Ovary (tissue), 10 donors: ENCODE measurements at places on chromosomes 2 and 18. TPM values are rescaled to one million over a fixed set of nuclear protein-coding genes. Genes with fewer than 3 reads are reported as not detected.

The TEKT4 gene
- 0.30 TPM for total RNA-seq

The SERPINB12 gene
- not detected for total RNA-seq

GRCh38 chr2:69345434-69345833, 41.6 kb downstream of the GFPT1 start:
- no peak for DNase-seq

DNA sequence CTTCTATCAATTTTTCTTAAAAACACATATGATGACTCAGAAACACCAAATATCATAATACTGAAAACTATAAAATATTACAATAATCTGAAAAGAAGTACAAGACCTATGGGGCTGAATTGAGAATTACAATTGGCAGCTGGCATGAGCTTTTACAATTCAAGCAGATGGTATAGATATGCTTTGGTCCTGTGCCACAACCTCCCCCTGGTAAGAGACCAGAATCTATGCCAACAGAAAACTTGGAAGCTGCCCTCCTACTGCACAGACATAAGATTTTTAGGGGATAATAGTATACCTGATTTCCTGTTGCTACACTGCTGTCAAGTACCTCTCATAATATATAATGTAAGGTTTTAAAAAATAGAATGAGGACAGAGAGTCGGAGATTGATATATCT, 46.8 kb upstream of the CDH7 start:
- DNase-seq: no peak

DNA sequence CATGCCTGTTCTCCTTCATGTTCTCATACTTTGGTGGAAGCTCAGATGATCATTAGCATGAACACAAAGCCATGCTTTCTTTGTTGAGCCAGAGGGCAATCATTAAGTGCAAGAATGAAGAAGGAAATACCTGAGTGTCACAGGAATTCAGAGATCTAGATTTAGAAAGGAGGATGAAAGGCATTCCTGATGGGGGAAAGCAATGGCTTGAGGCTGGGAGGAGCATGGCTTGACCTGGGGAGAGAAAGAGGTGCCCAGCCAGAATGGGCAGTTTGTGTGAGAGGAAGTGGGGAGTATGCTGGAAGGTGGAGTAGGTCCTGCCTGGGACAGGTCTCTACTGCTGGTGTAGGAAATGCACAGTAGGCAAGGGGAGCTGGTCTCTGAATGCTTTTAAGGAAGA, 35.1 kb downstream of the SLC4A3 start:
- DNase-seq: no peak

The CYRIA gene
- total RNA-seq: 15.2 TPM

The ACKR3 gene
- total RNA-seq: 22.7 TPM

The C1QL2 gene
- 0.20 TPM for total RNA-seq

The MDH1B gene
- 1.7 TPM for total RNA-seq

The ALPG gene
- total RNA-seq: 0.11 TPM
